Mesothelial cell of epicardium (in vitro differentiated cells): ENCODE measurements at places on chromosomes 3 and 15.

GRCh38 chr3:188320757-188321156, 166.8 kb downstream of the LPP start:
- DNase-seq: no peak

DNA sequence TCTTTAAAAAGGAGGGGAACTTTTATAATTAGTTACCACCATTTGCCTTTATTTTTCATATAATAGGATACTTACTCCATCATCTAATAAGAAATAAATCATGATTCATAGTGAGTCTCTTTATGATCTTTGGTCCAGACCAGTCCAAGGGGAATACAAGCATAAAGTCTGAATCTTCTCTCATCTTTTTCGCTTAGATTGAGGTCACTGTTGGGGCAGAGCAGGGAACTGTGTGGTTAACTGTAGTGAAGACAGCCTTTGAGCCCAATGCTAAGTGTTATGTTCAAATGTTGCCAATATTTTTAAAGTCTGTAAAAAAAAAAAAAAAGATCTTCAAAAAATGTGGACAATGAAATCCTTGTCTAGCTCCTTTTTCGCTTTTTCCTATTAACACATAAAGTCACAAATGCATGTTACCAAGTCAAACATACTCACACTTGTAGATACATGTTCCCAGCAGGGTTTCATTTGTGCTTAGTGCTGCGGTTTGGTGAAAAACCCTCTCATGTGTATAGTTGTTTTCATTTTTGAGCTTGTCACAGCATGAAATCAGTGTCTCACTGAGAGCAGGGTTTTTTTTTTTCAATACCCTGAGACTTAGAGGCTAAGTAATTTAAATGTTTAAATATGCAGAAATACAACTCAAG, 72.1 kb downstream of the EPHA3 start:
- DNase-seq: no peak

DNA sequence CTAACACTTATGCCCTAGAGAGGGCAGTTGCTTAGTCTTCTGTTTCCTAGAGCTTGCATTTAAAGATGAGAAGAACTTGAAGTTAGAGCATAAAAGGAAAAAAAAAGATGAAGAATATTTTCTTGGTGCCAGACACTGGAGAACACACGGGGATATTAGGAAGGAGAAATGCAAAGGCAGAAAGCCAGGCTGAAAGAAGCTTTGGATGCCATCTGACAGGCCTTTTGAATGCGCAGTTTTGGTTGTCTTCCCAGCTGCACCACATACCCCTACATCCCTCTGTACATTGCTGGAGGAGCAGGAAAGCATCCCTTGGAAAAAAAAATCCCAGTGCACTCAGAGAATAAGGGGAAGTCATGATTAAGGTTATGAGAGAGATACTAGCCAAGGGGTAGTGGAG, 378.9 kb downstream of the GAP43 start:
- DNase-seq: no peak

- DNase-seq: no peak
Observed at GRCh38 chr3:126952983-126953660, 29.8 kb upstream of the PLXNA1 start.

- DNase-seq: no peak
Observed at GRCh38 chr15:70704731-70705130, 58.6 kb downstream of the UACA start.

DNA sequence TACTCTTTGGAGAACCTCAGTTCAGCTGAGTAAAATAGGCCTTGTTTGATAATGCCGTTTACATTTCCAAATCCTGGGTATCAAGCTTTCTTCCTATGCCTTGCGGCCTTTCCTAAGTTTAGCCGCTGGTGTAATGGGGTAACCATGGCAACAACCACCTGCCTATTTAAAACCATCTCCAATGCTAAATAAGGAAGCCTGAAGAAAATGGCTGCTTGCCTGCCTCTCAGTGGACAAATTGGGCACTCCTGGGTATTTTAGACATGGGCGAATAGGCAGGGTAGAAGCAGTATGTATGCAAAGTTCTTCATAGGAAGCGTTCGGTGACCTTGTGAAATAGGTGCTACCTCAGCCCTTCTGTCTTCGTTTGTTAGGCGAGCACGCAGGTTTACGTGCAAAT, 122.7 kb downstream of the DGKG start:
- DNase-seq: no peak

DNA sequence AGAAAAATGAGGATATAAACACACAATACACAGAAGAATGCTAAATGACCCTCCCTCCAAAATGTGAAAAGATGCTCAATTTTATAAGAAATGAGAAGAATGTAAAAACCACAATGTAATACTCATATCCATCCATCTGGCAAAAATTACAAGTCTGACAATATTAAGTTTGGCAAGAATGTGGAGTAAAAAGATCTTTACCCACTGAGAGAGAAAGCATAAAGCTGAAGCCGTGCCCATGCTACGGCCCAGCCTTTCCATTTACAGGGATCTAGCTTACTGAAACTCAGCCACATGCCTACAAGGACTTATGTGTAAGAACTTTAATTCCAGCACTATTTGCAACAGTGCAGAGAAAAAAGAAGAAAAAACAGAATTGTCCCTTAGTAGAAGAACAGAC, 42.9 kb downstream of the ATP13A3 start:
- no peak for DNase-seq

DNA sequence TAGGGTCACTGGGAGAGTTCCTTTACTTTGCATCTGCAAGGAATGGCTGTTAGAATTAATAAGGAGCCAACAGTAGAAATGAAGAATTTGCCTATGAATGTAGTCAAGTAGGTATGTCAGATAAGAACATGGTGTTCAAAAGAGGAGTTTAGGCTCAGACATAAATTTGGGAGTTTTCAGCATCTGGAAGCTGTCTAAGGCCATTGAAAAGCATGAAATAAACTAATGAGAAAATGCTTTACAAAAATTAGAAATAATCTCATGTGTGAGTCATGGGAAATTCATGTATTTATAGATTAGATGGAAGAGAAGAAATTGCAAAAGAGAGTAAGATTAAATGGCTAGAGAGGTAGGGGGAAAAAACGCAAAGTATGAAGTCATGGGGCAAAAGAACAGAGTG, 201.9 kb downstream of the DIPK2A start:
- no peak for DNase-seq

- no peak for DNase-seq
Observed at GRCh38 chr3:64021922-64022321, 1.4 kb downstream of the PSMD6 start.

DNA sequence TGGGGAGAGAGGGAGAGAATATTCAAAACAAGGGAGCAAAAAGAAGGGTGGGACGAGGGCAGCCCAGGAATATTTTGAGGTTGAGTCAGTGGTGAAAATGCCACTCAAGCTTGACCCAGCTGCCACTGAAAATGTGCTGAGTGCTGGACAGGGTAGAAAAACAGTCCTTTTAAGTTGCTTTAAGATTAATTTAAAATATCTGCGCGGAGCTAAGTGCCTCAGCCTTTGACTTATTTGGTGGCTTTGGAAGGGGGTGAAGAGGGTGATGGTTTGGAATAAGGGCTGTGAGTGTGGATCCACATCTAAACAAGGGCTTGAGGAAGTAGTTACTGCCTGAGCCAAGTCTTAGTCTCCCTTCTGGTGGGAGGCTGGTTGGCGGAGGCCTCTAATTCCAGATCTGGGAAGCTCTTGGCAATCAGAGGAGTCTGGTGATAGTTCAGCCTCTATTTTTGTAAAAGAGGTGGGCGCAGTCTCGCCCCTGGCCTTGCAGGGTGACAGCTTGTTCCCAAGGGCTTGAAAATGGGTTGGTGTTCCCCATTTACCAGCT, 280.8 kb upstream of the ROPN1 start:
- DNase-seq: no peak
